ENCODE measurements at places on chromosomes 7 and 10. TPM values are rescaled to one million over a fixed set of nuclear protein-coding genes. Genes with fewer than 3 reads are reported as not detected.

Gene TBXAS1
- total RNA-seq = 3.2 TPM

Gene TEX47
- not detected for total RNA-seq

Gene COL1A2
- 17.6 TPM for total RNA-seq

Gene GHRHR
- not detected for total RNA-seq

Gene RAMP3
- total RNA-seq = not detected

Gene ENO4
- not detected for total RNA-seq

Gene RPEL1
- total RNA-seq = not detected
